Activated CD4-positive, alpha-beta T cell treated with anti-CD3 and anti-CD28 coated beads for 4 hours (primary cell): ENCODE measurements at places on chromosomes 1 and 21.

GRCh38 chr1:18328803-18329202 lies 151.9 kb upstream of the KLHDC7A start:
- no peak for DNase-seq

- DNase-seq, result no peak
Observed at GRCh38 chr1:75953461-75953860, 21.3 kb upstream of the ASB17 start.

GRCh38 chr1:11158720-11159321 lies 30.3 kb upstream of the ANGPTL7 start:
- no peak for DNase-seq

DNA sequence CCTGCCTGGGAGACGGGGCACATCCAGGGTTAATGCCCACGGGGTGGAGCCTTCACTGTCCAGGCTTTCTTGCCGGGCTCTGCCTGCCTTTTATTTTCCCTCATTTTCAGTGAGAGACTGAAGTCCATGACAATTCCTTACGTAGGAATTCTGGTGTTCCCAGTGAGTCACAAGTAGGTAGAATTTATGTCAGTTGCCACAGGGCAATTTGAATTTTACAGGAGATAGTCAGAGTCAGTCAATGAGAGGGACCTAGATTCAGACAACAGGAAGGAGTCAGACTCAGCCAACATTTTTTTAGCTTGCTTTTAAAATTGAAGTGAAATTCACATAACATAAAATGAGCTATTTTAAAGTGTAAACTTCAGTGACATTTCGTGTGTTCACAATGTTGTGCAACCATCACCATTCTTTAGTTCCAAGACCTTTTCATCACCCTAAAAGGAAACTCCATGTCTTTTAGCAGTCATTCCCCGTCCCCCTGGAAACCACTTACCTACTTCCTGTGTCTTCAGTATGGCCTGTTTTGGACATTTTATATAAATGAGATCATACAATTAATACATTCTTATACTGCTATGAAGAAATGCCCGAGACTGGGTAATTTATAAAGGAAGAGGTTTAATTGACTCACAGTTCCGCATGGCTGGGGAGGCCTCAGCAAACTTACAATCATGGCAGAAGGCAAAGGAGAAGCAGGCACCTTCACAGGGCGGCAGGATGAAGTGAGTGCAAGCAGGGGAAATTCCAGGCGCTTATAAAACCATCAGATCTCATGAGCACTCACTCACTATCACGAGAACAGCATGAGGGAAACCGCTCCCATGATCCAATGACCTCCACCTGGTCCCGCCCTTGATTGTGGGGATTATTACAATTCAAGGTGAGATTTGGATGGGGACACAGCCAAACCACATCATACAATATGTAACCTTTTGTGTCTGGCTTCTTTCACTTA lies 14.6 kb downstream of the AJAP1 start:
- DNase-seq, result no peak

DNA sequence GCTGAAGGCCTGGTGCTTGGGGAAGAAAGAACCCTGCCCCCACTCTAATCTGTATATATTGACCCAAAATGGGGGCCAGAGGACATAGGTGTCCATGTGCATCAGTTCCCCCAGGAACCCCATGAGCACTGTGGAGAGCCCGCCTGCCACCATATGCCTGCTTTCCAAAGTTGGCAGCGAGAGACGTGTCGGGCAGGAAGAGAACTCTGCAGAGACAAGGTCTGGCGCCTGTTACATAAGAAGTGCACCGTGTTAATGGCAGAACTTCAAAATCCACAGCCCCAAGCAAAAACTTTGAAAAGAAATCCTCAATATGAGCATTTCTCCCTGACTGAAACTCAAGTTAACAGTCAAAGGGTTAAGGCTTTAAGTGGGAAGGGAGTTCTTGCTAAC lies 8.0 kb downstream of the CTNNBIP1 start:
- DNase-seq, result no peak

GRCh38 chr21:17585875-17586450 lies 26.7 kb downstream of the BTG3 start:
- DNase-seq, result no peak

DNA sequence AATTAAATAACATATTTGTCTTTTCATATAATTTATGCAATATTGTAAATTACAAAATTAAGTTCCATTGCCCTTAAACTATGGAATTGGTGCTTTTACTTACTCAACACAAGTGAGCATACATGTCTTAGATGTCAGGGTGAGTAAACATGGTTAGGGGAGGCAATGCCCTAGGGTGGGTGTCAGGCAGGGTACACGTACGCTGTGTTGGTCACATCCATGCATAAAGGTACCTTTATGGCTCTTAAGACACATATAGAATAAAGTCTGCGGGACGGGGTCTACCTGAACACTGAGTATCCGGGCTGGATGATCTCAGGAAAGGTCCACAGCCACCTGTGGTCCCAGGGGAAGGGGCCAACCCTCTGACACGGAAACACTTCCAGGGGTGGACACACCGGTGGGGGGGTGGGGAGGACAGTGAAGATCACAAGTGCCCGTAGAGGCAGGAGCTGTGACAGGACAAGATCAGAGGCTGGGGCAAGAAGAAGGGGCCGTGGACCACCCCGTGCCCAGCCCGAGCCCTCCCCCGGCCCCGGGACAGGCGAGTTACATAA lies 720 bp downstream of the LIN9 start:
- peak; percentile 5 for DNase-seq

- DNase-seq, result no peak
Observed at GRCh38 chr1:241895013-241895412, 47.0 kb downstream of the EXO1 start.

DNA sequence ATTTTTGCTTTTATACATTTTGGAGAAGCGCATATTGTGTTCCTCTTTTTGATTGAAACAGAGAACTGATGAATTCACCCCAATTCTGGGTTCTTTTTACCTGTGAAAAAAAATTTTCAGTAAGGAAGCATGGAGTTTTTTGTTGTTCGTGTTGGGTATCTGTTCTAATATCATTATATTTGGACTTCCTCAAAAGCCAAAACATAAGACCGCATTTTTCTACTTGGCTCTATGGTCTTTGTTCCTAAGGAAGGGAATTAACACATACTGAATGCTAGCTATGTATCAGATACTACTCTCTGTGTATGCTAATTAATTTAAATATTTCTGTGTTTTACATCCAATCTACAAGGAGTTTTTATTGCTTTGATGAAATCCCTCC lies 12.9 kb downstream of the EPB41 start:
- no peak for DNase-seq

DNA sequence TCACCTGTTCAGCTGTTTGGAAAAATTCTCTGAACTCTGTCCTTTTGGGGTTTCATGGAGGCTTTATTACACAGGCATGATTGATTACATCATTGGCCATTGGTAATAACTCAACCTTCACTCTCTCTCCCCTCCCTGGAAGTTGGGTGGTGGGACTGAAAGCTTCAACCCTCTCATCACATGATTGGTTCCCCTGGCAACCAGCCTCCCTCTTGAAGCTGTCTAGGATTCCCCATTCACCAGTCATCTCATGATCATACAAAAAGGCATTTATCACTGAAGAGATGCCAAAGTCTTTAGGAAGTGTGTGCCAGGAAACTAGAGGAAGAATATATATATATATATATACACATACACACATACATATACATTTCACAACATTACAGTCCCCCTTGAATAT lies 228.5 kb downstream of the ZNF326 start:
- DNase-seq, result no peak

DNA sequence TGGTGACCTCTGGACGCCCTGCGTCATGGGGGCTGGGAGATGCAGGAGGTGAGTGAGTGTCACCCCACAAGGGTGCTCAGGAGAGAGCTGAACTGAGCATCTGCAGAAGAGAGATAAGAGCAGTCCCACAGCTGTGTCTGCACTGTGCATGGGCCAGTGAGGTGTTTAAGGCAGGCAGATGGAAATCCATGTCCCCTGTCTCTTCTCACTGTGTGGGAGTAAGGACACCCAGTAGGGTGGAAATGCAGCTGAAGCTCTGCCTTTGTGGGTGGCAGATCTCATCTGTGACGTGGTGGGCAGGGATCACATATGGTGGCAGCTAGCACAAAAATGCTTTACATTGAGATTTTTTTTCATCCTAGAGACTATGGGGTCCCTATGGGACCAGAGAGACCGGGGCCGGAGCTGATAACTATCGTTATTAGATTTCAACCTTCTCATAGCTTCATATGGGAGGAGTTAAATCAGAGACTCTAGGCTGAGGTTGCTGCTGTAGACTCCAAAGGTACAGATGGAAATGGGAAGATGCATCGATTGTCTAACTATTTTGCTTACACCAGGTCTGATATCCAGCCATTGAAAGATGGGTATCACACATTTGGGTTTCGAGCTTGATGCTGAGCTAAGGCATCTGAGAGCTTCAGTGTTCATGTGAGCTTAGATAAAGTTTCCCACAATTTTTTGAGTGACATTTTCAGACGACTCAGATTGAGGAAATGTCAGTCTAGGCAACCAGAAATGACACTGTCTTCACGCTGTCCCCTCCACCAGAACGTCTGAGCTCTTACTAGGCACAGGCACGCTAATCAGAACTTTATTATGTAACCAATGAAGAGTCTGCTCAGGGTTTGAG lies 65.3 kb upstream of the PSEN2 start:
- DNase-seq, result no peak

GRCh38 chr1:91552091-91552490 lies 51.4 kb downstream of the CDC7 start:
- DNase-seq, result no peak

DNA sequence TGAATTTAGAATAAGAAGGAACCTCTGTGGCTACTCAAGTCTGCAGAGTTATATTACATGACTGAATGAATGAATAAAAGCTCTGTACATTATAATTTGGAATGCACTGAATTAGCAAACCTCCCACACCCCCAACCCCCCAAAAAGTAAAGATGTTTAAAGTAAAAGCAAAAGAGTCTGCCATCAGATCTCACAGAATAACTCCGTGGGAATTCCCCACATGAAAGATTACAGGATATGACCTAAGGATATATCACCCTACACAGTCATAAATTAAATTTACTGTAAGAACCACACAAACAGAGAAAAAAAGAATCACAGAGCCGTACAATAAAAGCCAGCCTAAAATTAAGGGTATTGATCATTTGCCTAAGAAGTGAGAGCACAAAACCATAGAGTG lies 587.3 kb downstream of the PTPRC start:
- DNase-seq, result peak; percentile 28

DNA sequence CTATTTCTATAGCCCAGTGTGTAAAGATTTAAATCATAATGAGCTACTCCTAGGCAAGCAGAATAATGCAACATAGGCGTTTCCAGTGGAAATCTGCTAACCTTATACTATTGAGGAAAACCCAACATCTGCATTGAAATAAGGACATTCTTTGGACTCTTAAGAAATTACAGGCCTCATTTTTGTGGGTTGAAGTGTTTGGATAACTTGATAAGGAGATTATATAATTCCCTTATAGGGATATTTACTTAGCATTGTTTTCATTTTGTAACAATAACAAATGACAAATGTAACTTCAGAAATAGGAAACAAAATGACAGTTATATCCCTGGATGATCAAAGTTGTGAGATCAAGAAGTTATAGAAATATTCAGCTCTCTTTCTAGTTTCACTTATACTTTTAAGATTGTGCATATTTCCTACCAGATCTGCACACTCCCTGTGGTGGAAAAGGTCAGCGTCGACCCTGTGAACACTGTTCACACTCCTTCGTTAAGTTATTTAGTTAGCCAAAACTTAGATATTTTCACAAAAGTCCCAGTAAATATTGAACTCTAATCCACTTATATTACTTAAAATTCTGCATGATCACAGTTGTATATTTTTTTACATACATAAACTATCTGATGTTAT lies 284.4 kb upstream of the C1orf105 start:
- DNase-seq, result no peak

- DNase-seq, result no peak
Observed at GRCh38 chr21:15441060-15441493, 288.7 kb upstream of the USP25 start.

GRCh38 chr21:34811368-34811767 lies 142.6 kb downstream of the CLIC6 start:
- no peak for DNase-seq

- DNase-seq, result no peak
Observed at GRCh38 chr1:111193712-111194480, 6.5 kb downstream of the DENND2D start.

DNA sequence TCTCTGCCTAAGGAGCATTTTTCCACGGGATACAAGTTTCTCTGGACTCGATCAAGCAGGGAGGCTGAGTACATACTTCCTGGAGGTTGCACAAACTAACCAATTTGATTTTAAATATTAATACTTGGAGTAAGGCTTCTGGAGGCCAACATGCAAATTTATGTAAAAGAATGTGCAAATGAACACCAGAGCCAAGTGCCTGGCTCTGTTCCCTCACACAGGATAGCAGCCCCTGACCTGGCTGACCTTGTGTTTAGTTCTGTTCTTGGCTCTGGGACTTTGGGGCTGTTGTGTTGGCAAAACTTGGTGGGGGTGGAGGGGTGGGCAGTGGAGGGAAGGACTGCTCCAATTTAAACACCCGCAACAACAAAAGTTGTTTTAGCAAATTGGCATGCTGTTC lies 34.2 kb downstream of the CNIH3 start:
- no peak for DNase-seq

- DNase-seq, result no peak
Observed at GRCh38 chr1:171139890-171140289, 45.2 kb upstream of the FMO2 start.

DNA sequence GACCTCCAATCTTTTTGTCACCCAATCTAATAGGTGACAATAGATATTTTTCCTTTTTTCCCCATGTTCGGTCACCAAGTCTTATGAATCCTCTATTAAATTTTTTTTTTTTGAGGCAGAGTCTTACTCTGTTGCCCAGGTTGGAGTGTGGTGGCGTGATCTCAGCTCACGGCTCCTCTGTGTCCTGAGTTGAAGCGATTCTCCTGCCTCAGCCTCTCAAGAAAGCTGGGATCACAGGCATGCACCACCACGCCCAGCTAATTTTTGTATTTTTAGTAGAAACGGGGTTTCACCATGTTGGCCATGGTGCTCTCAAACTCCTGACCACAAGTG lies 42.5 kb upstream of the MTF1 start:
- DNase-seq, result no peak

GRCh38 chr1:54668567-54668966 lies 27.0 kb downstream of the MROH7 start:
- DNase-seq, result no peak

- peak; percentile 24 for DNase-seq
Observed at GRCh38 chr1:232627645-232628334, 2.1 kb downstream of the SIPA1L2 start.

DNA sequence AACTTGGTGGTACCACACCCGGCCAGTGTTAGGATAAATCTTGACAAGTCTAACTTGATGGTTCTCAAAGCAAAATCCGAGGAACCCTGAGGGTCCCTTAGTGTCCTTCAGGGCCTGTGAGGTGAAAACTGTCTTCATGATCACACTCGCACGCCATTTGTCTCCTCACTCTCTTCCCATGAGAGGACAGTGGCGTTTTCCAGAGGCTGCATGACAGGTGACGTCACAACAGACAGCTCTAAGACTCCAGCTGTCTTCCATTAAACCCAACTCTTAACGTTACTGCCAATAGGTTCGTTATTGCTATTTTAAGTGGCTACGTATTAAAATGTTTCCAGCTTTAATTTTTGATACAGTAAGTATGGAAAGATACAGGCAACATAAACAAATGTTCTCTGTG lies 13.8 kb downstream of the CFAP74 start:
- no peak for DNase-seq

GRCh38 chr1:188782220-188782841 lies 1695.3 kb downstream of the BRINP3 start:
- DNase-seq, result no peak

GRCh38 chr1:66282891-66283621 lies 250.9 kb upstream of the SGIP1 start:
- DNase-seq, result no peak
